ENCODE measurements at places on chromosomes 7 and 10.

- DNase-seq, result no peak
Measured at GRCh38 chr7:8871716-8872115, 438.3 kb downstream of the NXPH1 start.

GRCh38 chr7:157652161-157652953 lies 315.6 kb downstream of the DNAJB6 start:
- no peak for DNase-seq

DNA sequence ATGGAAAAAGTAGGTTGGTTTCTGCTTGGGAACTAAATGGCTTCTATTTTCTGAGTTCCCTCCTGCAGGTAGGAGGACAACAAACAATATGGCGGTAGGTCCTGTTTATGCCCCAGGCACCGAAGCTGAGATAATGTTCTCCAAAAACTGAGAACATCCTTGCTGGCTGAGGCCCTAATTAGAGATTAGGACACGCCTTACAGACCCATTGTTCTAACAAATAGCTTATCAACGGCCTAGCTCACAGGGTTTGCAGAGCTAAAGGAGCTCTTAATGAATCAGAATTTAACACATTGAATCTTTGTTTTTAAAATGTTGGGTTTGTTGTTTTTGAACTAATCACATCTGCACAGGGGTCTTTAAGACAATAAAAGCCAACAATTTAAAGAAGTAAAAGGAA lies 37.0 kb downstream of the HTR5A start:
- no peak for DNase-seq

DNA sequence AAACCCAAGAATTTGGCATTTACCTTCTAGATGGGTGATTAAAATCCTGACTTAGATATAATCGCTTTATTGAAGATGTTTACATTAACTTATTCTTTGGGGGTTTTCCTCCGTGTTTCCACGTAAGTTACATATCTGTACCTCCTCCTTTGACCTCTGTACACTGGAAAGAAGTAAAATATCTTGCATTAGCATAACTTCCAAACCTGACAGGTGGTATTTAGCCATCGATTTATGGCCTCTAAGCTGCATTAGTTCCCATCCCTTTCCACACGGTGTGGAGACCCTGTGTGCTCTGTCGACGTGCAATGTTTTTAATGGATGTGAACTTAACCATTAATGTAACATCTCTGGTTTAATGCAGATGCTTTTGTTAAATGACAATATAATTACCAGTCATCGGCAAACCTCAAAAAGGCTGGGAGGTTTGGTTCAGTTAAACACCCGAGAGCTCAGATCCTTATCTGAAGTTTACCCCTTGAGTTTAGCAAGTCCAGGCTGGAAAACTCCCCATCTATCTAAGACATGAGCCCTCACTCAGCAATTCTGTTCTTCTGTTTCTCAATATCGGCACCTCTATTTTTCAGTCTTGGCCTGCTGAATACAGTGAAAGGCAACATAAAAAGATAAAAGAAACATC lies 295.2 kb downstream of the GATA3 start:
- DNase-seq, result no peak

GRCh38 chr10:34557173-34557572 lies 257.9 kb downstream of the PARD3 start:
- no peak for DNase-seq

GRCh38 chr10:74186678-74187077 lies 35.7 kb downstream of the ADK start:
- DNase-seq, result no peak

GRCh38 chr10:94133239-94133638 lies 139.5 kb downstream of the PLCE1 start:
- DNase-seq, result no peak

DNA sequence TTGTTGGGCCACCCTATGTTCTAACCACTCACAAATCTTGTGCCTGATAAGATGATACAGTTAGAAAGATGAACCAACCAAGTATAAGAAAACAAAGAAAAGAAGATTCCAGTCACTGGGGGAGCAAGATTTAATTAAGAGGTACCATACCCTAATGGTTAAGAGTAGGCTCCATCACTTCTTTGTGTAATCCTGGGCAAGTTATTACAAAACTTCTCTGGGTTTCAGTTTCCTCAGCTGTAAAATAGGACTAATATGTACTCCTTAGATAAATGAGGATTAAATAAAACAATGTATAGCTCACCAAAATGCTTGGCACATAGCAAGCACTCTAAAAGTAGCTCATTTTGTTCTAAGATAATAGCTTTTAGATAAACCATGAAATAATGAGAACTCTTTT lies 58.5 kb downstream of the ATAD1 start:
- no peak for DNase-seq

- DNase-seq, result no peak
Measured at GRCh38 chr7:121279060-121279620, 49.7 kb upstream of the WNT16 start.

GRCh38 chr7:20799566-20800366 lies 13.1 kb upstream of the SP8 start:
- no peak for DNase-seq

GRCh38 chr7:88452646-88453045 lies 146.0 kb upstream of the STEAP4 start:
- no peak for DNase-seq
